T-helper 2 cell (primary cell): ENCODE measurements at places on chromosomes 11 and 22.

- no peak for DNase-seq
These were observed 671.7 kb downstream of the BRD1 start for GRCh38 chr22:49155770-49156580.

GRCh38 chr11:134670961-134671370 is 258.9 kb upstream of the B3GAT1 start:
- no peak for DNase-seq

GRCh38 chr11:62103986-62104385 is 19.8 kb upstream of the INCENP start:
- DNase-seq = no peak

DNA sequence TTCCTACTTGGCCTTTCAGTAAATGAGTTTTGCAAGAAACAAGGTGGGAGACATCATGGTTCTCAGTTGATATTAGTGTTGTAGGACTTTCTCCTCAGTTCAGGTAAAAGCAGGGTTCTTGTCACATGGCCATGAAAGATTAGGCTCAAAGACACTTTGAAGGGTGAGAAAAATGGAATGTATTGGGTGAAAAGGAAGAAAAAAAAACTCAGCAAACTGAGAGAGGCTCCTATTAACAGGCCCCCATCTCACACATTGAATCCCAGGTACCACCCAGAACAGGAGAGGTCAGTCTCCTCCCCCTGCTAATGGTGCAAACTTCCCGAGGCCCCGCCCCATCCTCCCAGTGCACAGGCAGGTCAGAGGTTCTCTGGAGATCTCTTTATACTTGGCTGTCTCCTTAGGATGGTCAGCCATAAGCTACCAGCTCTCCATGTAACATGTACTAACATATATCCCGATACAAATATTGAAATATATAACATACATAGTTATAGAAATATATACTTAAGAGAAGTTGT is 62.2 kb downstream of the MICAL2 start:
- no peak for DNase-seq

GRCh38 chr11:45949992-45950407 is 27.5 kb downstream of the LARGE2 start:
- DNase-seq = no peak

GRCh38 chr11:125348674-125349309 is 147.3 kb downstream of the FEZ1 start:
- peak; percentile 5 for DNase-seq

DNA sequence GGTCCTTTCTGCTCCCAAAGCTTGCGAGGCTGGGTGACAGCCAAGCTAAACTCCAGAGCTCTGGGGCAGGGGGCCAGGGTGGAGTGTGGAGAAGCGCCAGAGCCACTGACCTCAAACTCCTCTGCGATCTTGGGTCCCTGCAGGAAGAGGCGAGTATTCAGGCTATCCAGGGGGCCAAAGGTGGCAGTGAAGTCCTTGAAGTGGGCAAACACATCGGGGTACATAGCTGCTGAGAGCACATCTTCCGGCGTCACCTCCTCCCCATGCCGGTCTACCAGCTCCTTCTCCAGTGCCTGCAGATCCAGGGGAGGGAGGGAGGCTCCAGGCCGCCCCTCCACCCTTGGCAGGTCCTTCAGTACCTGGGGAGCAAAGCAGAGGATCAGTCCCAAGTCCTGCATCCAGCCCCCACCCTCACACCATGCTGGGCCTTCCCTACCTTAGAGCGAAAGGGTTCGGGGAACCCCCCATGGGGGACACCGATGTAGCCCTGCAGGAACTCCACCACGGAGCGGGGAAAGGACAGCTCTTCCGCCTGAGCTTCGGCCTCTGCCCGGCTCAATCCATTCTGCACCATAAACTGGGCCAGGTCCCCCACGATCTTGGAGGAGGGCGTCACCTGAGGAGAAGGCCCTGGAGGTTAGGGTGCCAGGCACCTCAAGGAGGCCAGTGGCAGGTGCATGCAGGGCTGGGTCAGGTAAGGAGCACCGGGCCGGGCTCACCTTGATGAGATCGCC is 6.4 kb downstream of the RCE1 start:
- DNase-seq = no peak

- no peak for DNase-seq
These were observed 51.6 kb upstream of the TCF20 start for GRCh38 chr22:42321908-42322561.

GRCh38 chr11:74008373-74009229 is at the start of gene UCP3:
UCP3 (minus strand) TSS chr11:74009085; CDS start chr11:74007042, 2,043 bp downstream.
- DNase-seq = no peak

DNA sequence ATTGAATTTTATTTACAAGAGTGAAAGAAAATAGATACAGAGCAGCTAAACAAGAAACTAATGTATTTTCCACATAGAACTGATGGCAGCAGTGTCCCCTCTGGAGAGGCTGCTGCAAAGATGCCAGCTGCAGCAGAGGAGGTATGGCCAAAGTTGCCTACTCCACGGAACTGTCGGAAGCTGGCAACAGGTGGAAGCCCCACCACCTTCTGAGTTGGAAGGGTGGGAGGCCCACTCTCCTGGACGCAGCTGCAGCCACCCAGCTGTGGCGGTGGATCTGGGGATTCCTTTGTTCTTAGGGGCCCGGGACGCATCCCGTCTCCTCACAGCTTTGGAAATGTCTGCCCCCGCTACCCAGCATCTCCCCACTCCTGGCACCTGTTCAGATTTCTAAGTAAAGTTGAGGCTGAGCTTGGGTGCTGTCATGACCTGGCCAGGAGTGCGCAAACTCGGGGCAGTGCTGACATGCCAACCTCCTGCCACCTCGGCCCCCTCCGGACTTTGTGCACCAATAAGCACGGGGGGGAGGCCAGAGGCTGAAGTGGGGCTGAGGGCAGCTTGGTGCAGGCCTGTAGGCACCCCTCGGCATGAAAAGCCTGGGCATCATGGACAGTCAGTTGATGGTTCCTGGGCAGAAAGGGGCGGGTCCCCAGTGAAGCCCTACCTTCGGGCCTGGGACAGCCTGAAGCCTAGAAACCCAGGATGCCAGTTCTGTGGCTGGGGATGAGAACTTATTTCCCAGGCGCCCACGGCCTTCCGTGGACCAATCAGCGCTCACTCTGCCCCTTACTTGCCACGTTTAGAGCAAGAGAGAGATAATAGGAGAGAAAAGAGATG is 1071.4 kb downstream of the JRKL start:
- DNase-seq = no peak

DNA sequence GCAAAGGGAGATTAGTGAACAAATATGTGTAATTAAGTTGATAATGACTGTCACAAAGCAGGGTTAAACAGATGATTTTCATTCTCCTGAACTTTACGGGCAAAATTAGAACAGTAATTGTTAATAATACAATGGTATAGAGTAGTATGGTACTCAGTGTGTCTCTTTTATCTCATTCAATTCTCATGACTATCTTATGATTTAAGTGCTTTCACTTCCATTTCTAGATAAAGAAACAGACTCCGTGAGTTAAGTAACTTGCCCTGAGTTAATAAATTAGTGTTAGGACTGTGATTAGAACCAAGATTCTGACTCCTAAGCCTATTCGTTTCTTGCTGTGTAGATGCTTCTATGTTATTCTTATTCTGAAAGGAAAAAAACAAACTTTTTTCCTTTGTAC is 22.0 kb downstream of the PIH1D2 start:
- no peak for DNase-seq

GRCh38 chr11:33689085-33689484 is 11.5 kb downstream of the C11orf91 start:
- DNase-seq = no peak

GRCh38 chr11:108824545-108824944 is 159.7 kb downstream of the DDX10 start:
- DNase-seq = no peak

DNA sequence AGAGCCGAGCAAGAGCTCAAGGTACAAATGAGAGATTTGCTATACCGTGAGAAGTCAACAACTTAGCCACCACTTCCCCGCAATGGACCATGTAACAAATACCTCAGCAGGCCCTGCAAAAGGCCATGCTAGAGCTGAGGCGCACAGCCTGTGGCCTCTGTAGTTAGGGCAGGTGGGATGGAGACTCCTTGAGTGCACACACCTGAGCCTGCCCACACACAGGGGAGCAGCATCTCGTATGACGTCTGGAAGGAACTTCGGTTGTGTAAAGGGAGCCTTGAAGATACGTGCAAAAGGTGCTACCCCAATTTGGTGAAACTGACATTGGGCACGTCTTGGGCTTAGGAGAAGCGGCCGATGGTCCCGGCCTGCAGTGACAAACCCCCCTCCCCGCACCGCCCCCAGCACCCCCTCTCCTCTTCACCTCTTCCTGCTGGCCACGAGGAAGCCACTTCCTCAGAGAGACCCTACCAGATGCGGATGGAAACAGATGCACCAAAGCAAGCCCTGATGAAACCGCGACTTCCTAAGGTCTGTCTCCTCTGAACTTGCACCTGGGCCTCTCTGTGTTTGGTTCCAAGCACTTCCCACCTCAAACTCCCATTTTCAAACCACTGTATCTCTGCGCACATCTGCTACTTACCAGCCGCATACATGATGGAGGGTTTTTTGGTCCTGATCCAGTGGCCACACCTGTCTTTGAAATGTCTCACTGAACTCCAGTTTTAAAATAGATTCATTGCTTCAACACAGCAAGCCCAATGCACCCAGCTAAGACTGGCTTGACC is 10.6 kb downstream of the CDPF1 start:
- peak; percentile 16 for DNase-seq

DNA sequence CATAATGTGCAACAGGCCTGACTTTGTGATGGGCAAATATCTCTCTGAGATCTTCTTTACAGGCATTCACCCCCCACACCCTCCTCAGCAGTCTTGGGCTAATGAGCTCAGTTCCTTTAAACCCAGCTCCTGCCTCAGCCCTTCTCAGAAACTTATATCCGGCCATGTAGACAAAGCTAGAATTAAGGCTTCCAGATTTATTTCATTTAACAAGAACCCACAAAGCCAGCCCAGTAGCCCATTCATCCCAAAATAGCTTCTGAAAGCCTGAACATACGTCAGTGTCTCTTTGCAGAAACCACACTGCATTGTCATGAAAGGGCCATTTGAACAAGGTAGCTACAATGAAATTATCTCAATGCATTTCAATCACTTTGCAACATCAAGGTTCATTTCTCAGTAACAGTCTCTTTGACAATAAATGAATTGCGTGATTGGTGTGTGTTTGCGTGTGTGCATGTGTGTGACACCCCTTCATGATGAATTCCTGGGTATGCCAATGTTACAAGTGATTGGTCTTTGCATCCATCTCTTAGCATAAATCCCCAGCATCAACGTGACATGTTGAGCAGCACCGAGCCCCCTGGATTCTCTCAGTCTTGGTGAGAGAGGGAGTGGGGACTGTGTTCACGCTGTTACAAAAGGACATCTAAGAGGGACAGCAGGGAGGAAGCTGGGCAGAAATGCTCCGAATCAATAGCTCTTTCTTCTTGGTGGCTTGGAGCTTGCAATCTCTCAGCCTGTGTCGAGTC is 299.6 kb downstream of the KIRREL3 start:
- DNase-seq = no peak

DNA sequence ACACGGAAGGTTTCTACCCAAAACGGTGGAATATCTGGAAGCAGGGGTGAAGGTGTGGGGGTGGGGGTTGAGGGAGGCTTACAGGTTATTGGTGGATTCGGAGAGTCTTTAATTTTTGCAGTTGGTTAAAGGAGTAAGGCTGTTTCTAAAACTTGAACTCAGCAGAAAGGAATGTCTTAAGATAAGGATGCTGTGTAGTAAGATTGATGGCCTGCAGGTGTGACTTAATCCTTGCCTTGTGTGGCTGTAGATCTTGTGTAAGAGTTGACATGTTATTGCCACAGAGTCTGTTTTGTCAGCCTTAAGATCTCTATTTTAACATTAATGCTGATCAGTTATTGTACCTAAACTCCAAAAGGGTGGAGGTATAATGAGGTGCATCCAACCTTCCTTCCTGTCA is 16.4 kb upstream of the OR6M1 start:
- no peak for DNase-seq

- no peak for DNase-seq
These were observed 11.3 kb downstream of the MYBPC3 start for GRCh38 chr11:47340980-47341775.

DNA sequence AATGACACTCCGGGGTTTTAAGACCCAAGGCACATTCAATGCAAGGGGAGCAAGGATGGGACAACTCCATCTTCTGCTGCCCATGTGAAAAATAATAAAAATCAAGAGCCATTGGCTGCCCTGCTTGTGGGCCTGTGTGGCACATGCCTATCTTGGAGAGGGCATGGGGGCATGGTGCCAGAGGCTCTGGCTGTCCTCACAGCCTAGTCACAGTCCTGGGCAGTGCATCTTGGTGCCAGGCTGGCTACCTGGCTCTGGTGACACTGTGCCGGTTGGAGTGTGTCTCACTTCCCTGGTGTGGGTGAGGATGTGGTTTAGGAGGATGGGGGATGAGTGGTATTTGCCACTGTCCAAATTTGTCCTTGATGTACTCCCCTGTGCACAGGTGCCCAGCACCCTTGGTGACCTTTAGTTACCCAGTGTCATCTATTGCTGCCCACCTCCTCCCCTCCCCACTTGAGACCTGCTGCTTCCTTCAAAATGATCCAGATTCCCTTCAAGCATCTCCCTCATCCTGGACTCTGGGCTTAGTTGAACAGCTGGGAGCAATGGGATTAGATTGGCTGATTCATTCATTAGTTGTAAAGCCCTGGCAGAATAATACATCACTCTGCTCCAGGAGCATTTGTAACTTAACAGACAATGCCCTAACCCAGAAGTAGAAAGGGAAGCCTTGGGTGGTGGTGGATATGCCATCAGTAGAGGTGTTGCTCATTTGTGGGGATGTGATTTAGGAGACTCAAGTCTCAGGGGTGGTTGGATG is 4.6 kb downstream of the TMEM86A start:
- DNase-seq = no peak

GRCh38 chr22:47448231-47449223 is 686.1 kb downstream of the TBC1D22A start:
- no peak for DNase-seq

- DNase-seq = no peak
These were observed 3.4 kb downstream of the SLC25A45 start for GRCh38 chr11:65378928-65379638.

GRCh38 chr11:19352771-19353160 is 112.0 kb upstream of the E2F8 start:
- DNase-seq = no peak

DNA sequence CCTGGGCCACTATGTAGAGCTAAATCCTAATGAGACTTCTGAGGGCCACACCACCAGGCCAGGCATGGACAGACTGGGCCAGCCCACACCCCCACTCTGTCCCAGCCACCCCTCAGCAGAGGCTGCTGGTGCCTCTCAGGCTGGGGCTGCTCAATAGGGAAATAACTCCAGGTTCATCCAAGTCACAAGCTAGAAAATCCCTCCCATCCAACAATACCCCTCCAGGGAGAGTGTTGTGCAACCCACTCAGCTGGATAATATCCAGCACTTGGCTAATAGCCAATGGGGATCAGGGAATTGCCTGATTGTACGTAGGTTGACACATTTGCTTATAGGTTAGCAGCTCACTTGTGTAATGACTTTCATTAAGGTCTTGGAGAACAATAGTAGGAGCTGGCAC is 64.1 kb upstream of the WNT11 start:
- no peak for DNase-seq

GRCh38 chr11:87144252-87144651 is 106.5 kb downstream of the TMEM135 start:
- DNase-seq = no peak

GRCh38 chr11:3939211-3939610 is 83.7 kb downstream of the STIM1 start:
- no peak for DNase-seq
